D341Med (cell line): ENCODE measurements at places on chromosomes 11 and 22.

DNA sequence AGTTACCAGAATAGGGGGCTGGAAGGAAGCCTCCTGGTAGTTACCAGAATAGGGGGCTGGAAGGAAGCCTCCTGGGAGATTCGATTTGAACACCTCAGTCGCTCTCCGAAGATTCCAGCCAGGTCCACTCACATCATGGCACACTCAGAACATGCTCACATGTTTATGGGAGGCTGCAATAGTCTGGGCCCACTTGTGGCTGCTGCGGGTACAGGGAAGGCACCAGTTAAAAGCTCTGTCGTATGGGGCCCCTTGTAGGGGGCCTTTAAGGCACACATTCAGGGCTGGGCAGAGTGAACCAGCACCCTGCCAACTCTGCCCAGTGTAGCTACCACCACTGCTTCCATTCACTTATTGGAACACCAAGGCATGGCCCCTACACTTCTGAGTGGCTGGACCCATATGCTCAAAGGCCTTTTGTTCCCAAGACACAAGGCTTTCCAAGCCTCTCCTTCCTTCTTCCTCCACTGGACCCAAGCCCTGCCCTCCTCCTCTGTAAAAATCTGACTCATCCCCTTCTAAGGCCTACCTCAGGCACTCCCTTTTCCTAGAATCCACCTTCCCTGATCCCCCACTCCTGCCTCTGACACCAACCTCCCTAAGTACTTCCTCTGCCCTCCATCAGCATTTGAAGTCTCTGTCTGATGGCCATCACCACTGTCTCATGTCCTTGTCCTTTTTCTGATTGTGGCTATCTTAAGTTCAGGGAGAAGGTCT, 28.0 kb downstream of the USP35 start:
- no peak for DNase-seq

GRCh38 chr22:49390954-49391353, 436.7 kb downstream of the BRD1 start:
- DNase-seq: no peak

DNA sequence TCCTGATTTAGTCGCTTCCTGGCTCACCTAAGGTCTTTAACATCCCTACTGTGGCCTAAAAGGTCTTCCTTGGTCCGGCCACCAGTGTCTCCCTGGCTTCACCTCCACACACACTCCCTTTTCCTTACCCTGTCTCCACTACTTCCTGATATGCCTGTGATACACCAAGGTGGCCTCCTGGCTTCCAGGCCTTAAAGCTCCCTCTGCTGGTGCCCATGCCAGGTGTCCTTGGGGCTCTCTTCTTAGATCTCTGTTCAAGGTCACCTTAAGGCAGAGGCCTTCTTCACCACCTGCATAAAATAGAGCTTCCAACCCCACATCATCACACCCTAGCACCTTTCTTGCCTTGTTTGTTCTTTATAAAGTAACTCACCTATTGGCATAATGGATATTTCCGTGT, 787.7 kb downstream of the NTM start:
- peak; percentile 44 for DNase-seq

DNA sequence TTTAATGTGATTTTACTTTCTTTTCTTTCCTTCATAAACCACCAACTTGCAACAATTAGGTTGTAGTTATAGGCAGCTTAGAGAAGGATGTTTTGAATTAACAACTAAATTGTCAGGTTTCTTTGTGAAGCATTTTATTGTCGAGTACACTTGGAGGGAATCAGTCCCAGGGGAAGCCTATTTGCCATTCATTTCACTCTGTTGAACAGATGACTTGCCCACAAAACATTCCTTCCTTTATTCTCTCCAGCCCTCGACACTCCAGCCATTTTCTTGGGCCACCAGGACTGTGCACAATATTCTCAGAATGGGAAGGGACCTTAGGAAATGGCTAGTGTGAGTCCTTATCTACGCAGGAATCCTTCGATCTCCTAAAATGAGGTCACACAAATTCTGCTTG, 620.6 kb downstream of the SOX6 start:
- DNase-seq: no peak

DNA sequence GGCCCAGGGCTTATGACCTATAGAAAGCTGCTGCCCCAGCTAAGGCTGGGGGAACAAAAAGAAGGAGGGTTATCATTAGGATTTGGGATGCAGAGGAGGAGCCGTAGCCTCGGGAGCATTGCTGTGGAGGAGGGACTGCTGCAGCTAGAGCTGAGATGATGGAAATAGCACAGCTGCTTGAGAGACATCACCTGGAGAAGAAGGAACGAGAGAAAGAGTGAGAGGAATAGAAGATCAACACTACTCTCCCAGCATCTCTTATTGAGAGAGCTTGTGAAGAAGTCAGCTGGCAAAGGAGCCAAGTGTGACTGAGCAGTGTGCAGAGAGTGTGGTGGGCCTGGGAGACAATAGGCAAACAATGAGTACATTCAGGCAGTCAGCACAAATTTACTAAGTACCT, 100.7 kb upstream of the PLET1 start:
- DNase-seq: no peak

- no peak for DNase-seq
These were observed 324.2 kb downstream of the TMEM135 start for GRCh38 chr11:87361891-87362290.

DNA sequence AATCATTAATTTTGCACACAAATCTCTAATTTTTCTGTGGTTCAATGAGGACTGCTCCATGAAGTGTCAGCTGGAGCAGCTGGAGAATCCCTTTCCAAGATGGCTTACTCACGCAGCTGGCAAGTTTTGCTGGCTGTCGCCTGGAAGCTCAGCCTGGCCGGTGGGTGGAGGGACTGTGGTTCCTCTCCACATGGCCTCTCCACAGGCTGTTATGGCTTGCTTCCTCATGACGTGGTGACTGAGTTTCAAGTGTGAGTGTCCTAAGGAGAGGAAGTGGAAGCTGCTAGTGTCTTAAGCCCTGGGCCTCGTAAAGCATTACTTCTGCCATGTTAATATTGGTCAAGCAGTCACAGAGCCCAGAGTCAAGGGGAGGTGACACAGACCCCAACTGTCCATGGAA, 14.0 kb upstream of the NRIP3 start:
- no peak for DNase-seq

GRCh38 chr22:27011133-27011532, 353.7 kb downstream of the MIAT start:
- no peak for DNase-seq

GRCh38 chr11:66258473-66258893, 10.0 kb upstream of the RAB1B start:
- DNase-seq: no peak

DNA sequence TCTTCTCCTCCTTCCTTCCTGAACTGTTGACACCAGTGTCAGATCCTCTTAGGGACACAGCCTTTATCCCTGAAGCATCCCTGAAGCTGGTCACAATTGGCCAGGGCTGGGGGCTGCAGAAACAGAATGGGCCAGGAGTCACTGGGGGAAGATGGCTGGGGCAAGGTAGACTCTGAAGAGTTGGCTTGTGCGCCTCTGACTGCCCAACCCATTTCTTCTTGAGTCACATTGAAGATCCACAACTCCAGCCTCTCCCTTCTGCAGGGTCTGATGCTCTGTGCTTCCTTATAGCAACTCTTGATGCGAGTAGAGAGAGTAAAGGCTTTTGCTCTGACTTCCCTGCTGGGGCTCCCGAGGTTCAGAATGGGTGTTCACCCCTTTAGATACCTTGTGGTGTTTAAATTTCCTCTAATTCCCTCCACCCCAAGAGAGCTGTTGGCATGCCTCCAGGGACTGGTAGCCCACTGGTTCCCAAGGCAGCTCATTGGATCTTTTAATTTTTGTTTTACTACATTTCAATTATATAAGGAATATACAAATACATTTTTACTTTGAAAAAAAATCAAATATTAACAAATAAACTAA, 13.4 kb downstream of the PRDM11 start:
- DNase-seq: no peak

DNA sequence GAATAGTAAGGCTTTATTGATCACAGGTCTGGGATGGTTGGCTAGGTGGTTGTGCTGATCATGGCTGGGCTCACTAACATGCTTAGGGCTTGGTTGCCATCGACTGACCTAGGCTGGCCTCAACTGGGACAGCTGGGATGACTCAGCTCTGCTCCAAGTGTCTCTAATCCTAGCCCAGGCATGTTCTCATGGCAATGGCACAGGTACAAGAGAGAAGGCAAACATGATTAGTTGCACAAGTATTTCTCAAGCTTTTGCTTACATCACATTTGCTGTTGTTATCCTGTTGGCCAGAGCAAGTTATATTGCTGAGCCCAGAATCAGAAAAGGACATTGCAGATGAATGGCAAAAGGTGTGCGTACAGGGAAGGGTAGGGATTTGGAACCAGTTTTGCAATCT, 68.5 kb upstream of the SLC35C1 start:
- no peak for DNase-seq

GRCh38 chr22:26756675-26757293, 99.4 kb downstream of the MIAT start:
- peak; percentile 92 for DNase-seq
